ENCODE measurements at places on chromosomes 13 and 19. TPM values are rescaled to one million over a fixed set of nuclear protein-coding genes. Genes with fewer than 3 reads are reported as not detected.

The BRCA2 gene
- 1.7 TPM for total RNA-seq

The FGF22 gene
- under 0.01 TPM for total RNA-seq

The GRIK5 gene
- not detected for total RNA-seq

The TJP3 gene
- not detected for total RNA-seq

The ZNF285 gene
- 2.0 TPM for total RNA-seq

The FUT2 gene
- not detected for total RNA-seq

The LMTK3 gene
- total RNA-seq, result 0.09 TPM

The SIGLECL1 gene
- total RNA-seq, result not detected

The CYP4F2 gene
- not detected for total RNA-seq

The CAMSAP3 gene
- total RNA-seq, result not detected

The ZNF793 gene
- total RNA-seq, result 1.8 TPM

The OBI1 gene
- 9.8 TPM for total RNA-seq

The IGSF23 gene
- total RNA-seq, result not detected

The SGCG gene
- 12.5 TPM for total RNA-seq

The KANK3 gene
- 0.18 TPM for total RNA-seq

The ZSWIM9 gene
- total RNA-seq, result 1.4 TPM

The SBK3 gene
- 0.09 TPM for total RNA-seq

The VN1R4 gene
- total RNA-seq, result not detected

The PRRG2 gene
- 0.83 TPM for total RNA-seq

The CACNG6 gene
- 0.83 TPM for total RNA-seq

The PTPRS gene
- 84.3 TPM for total RNA-seq

The TPTE2 gene
- not detected for total RNA-seq

The C19orf67 gene
- not detected for total RNA-seq

The ERFL gene
- total RNA-seq, result 0.09 TPM

The ADAMTSL5 gene
- 2.1 TPM for total RNA-seq

The ZNF230 gene
- total RNA-seq, result 4.7 TPM

The CEACAM21 gene
- not detected for total RNA-seq

The SULT2B1 gene
- total RNA-seq, result 0.09 TPM

The RNF17 gene
- not detected for total RNA-seq

The NLRP11 gene
- total RNA-seq, result not detected

The KASH5 gene
- total RNA-seq, result not detected

The ZNF101 gene
- 5.0 TPM for total RNA-seq

The EBI3 gene
- not detected for total RNA-seq

The KCNN1 gene
- total RNA-seq, result 0.09 TPM

The SCEL gene
- under 0.01 TPM for total RNA-seq

The ZNF69 gene
- 3.6 TPM for total RNA-seq

The DOCK9 gene
- 12.2 TPM for total RNA-seq

The ICAM4 gene
- 1.5 TPM for total RNA-seq

The P2RY11 gene
- total RNA-seq, result 1.00 TPM

The ADGRE1 gene
- total RNA-seq, result not detected

The ZNF699 gene
- total RNA-seq, result 7.7 TPM

The ZNF135 gene
- 5.0 TPM for total RNA-seq

The OR7C1 gene
- total RNA-seq, result not detected

The GALP gene
- total RNA-seq, result not detected

The TDRD12 gene
- total RNA-seq, result 0.28 TPM

The ZNF724 gene
- total RNA-seq, result 1.6 TPM

The OR1I1 gene
- total RNA-seq, result not detected

The SMIM44 gene
- total RNA-seq, result not detected
